ENCODE measurements at places on chromosomes 7 and 10.

DNA sequence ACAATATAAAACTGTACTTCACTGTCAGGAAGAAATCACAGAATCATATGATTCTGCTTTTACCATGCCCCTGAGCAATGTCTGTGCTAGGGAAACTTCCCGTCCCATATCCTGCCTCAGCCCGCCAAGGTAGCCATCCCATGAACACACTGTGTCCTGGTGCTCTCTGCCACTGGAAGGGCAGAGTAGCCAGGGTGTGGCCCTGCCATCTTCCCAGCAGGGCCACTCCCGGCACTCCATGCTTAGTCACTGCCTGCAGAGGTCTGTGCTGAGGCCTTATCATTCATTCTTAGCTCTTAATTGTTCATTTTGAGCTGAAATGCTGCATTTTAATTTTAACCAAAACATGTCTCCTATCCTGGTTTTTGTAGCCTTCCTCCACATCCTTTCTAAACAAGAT, 31.8 kb downstream of the AP3M1 start:
- DNase-seq = no peak

- no peak for DNase-seq
These were observed 20.0 kb upstream of the GALNTL5 start for GRCh38 chr7:151936207-151936606.

- no peak for DNase-seq
These were observed 20.4 kb upstream of the ITGB8 start for GRCh38 chr7:20310301-20310700.

DNA sequence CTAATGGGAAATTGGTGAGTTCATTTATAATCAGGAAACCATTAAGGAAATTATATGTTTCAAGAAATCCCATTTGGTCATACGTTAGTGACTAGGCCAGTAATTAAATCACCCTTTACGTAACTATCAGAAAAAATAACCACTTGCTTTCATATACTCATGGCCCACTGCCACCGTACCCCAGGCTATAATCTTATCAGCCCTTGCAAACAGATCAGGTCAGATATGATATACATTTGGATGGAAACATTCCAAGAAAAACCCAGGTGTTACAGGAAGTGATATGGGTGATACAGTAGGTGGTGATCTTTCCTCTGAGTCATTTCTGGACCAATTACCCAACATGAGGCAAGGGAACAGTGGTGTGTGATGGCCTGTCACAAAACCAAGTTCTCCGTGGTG, 481.0 kb upstream of the SEMA3A start:
- no peak for DNase-seq

DNA sequence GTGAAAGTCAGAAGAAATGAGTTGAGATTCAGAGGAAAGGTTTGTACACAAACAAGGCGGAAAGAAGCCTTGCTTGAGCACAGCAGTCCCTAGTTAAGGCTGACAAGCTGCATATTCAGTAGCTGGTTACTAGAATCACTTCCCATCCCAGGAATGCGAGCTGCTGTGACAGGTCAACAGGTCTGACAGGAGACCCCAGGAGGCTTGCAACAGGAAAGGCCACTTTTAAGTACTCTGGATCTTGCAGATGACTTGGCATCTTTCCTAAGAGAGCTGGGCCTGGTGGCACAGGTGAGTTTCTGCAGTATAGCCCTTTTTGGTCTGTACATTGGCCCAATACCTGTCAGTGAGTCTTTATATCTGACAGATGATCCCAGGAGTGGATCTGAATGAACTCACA, 35.7 kb upstream of the UNC5B start:
- DNase-seq = no peak

- DNase-seq = peak; percentile 79
These were observed 74.7 kb downstream of the CACNB2 start for GRCh38 chr10:18214691-18215563.

DNA sequence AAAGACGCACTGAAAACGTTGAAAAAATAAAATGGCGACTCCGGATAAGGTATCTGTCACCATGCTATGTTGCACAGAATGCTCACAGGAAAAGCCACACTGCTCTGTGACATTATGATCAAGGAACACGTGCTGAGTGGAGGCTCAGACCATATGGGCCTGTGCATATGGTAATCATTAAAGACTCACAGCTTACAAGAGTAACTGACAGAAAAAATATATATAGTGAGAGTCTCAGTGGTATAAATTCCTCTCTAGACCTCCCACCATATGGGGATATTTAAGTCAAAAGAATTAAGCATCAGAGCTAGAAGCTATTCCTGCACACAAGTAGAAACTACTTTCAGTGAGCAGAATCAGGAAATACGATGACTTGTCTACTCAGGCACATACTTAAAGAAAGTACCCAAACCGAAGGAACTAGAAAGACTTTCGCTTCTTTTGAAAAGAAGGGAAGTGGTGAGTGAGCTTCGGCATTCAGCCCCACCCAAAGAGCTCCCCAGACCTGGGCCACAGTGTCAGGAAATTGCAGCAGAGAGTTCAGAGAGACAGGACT, 65.1 kb upstream of the MPP7 start:
- no peak for DNase-seq

DNA sequence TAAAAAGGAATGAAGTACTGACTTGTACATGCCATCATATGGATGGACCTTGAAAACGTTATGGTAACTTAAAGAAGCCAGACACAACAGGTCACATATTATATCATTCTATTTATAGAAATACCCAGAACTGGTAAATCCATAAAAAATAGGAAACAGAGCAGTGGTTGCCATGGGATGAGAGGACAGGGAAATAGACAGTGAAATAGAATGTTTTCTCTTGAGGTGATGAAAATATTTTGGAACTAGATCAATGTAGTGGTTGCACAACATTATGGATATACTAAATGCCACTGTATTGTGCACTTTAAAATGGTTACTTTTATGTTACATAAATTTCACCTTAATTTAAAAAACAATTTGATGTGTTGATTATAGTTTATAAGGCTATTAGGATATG, 318.5 kb downstream of the THSD7A start:
- peak; percentile 49 for DNase-seq

DNA sequence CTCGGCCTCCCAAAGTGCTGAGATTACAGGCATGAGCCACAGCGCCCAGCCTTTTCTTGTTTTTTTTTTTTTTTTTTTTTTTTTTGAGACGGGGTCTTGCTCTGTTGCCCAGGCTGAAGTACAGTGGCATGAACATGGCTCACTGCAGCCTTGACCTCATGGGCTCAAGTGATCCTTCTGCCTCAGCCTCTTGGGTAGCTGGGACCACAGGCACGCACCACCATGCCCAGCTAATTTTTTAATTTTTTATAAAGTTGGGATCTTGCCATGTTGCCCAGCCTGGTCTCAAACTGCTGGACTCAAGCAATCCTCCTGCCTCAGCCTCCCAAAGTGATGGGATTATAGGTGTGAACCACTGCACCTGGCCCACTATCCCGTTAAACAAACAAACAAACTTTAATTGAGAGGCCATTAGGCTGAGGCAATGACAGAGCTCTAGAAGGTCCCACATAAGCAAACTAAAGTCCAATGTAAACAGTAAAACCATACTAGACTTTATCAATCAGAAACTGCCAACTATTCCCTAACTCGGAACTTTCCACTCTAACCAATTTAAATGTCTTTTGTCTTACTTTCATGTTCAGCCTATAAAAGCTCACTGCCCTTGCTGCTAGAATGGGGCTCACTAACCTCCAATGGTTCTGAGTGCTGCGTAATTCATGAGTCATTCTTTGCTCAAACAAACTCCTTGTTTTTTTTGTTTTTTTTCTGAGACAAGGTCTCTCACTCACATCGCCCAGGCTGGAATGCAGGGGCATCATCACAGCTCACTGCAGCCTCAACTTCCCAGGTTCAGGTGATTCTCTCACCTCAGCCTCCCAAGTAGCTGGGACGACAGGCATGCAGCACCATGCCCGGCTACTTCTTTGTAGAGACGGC, 1.9 kb downstream of the DHX32 start:
- peak; percentile 84 for DNase-seq

- no peak for DNase-seq
These were observed 15.5 kb upstream of the ICA1 start for GRCh38 chr7:8277394-8277982.

- peak; percentile 6 for DNase-seq
These were observed 64.9 kb upstream of the ASAH2 start for GRCh38 chr10:50316174-50316573.

DNA sequence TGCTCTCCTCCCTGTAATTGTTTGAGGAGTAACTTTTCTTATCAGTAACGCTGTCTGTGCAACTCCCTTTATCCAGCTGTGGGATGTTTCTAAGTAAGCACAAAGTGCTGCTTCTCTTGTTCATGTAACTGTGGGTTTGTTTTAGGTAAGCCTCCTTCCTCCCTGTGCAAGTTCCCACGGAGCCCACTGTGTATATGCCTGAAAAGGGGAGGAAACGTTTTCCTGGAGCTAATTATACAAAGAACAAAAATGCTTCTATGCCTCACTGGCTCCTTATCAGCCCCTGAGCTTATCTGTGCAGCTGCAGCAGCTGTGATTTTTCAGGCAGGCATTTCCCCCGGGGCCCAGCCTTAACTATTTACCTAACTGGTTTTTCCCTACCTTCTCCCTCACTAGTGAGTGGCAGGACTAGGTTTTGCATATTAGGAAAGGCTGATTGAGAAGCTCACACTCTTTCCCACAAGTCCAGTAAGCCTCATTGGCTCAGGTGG, 593.4 kb upstream of the GHITM start:
- peak; percentile 79 for DNase-seq

DNA sequence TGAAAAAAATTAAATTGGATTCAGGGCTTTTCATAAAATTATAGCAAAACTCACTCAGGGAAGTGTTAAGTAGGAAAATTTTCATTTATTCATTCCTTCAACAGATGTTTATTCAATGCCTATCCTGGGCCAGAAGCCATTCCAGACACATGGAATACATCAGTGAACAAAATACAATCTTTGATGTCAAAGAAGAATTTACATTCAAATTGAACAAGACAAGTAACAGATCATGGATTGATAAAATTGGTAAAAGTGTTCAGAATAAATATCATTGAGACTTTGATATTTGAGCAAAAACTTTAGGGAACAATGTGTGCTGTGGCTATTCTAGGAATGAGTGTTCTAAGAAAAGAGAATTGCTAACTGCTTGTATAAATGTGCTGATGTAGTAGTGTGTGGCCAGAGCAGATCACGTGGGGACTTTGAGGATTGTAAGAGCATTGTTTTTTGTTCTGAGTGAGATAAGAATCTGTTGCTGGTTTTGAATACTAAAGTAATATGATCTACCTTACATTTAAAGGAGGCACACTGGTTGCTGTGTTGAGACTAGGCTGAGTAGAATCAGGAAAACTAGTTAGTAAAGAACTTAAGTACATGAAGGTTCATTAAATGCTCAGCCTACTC, 957.2 kb downstream of the PCDH15 start:
- peak; percentile 29 for DNase-seq

- DNase-seq = no peak
These were observed 102.3 kb downstream of the ZEB1 start for GRCh38 chr10:31421322-31421721.

- no peak for DNase-seq
These were observed 114.7 kb upstream of the ADCY1 start for GRCh38 chr7:45459476-45459875.

DNA sequence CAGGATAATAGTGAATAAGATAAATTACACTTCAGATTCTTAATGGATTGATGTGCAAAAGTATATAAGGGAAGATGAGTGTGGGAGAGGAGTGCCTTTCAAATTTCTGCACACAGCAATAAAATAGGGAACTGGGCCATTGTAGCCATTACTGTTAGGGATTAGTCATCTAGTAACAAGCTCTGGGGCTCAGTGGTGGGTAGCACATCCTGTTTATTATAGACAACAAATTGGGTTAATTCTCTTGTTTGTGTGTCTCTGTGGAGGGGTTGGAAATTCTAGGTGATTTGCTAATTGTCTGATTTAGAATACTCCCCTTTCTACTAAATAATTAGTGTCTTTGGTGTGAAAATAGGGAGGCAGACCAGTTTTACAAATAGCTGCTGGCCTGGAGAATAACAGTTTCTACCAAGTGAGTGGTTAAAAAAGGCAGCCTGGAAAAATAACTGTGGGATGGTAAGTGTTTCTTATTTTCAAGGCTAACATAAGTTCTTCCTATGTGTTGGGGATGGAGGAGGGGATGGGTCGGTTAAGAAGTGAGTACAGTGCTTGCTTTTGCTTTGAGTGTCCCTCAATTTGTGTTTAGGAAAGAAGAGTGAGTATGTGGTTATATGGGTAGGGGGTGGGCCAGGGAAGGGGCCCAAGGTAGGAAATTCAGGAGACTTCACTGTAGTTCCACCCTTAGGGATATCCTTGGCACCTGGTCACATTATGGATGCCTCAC, 43.3 kb upstream of the TMEM248 start:
- DNase-seq = peak; percentile 8

- DNase-seq = no peak
These were observed 1.0 kb upstream of the PLXDC2 start for GRCh38 chr10:19815036-19815730.

- DNase-seq = no peak
These were observed 15.9 kb upstream of the SCRN1 start for GRCh38 chr7:30005464-30005863.

- no peak for DNase-seq
These were observed 9.8 kb upstream of the MAPK8 start for GRCh38 chr10:48296576-48297098.

GRCh38 chr10:112811741-112812551, 138.1 kb upstream of the TCF7L2 start:
- peak; percentile 88 for DNase-seq

GRCh38 chr7:29623973-29624372, 60.3 kb downstream of the PRR15 start:
- DNase-seq = no peak

DNA sequence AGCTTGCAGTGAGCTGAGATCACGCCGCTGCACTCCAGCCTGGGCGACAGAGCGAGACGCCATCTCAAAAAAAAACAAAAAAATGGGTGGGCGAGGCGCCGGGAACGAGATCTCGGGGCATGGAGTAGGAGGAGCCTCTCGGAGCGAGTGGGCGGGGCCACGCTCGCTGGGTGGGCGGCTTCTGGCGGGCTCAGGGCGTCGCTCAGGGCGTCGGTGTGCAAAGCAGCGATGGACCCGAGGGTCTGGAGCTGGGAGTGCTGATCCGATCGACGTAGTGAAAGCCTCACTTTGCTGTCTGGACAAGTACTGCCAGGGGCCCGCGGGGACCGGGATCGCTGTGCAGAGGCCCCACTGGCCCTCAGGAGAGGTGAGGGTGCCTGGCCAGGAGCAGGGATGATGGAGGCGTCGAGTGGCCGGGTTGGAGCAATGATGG, 22.6 kb upstream of the AMZ1 start:
- no peak for DNase-seq

DNA sequence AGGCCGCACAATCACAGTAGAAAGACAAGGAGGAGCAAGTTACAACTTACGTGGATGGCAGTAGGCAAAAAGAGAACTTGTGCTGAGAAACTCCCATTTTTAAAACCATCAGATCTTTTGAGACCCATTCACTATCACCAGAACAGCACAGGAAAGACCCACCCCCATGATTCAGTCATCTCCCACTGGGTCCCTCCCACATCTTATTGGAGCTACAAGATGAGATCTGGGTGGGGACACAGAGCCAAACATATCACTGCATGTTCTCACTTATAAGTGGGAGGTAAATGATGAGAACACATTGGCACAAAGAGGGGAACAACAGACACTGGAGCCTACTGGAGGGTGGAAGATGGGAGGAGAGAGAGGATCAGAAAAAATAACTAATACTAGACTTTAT, 32.4 kb downstream of the NOLC1 start:
- DNase-seq = no peak

Data from fibroblast of pulmonary artery (primary cell).